DMS79 treated with DMSO at 0.1 percent for 48 hours (cell line): ENCODE measurements at places on chromosomes 4 and X.

DNA sequence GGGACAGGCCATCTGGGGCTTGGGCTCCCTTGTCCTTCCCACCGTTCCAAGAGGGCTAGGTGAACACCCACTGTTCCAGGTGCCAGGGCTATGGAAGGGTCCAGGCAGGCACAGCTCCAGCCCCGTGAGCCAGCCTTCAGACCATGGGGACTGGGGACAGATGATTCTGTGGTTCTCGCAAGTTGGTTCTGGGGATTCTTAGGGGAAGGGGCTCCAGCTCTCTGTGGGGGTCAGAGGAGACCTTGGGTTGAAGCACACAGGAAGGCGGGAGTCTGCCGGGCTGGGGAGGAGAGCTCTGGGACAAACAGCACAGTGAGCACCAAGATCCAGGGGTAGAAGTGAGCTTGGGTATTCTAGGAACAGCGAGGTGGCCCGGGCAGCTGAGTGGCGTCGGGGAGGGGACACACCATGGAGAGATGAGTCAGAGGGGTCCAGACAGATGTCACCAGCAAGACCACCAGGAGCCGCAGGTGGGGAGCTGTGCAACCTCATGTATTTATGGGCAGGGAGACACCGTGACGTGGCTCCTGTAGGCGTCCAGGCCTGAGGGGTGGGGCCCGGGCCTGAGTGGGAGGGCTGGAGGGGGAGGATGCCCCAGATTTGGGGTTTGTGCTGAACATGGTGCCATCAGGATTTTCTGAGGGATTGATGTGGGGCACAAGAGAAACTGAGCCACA, 48.8 kb upstream of the HMX1 start:
- no peak for DNase-seq

- DNase-seq = no peak
Measured at GRCh38 chrX:28670074-28670473, 82.8 kb downstream of the IL1RAPL1 start.

- peak; percentile 20 for DNase-seq
Measured at GRCh38 chr4:85419103-85419502, 55.8 kb upstream of the ARHGAP24 start.

DNA sequence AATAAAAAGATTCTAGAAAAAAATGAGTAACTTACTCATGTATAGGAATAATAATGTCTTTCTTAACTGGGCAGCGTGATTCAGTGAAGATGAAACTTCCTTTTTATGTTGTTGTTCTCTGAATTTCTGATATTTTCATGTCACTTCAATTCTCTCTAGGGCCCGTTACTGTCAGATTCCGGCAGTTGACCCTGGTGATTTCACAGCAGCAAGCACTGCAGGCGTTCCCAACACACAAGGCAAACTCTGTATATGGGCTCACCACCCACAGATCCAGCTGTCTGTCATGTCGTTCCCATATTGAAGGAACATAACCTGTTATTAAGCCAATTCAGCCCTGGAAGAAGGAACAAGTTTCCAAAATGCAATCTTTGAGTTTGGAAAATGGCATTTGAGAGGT, 288.3 kb upstream of the GALNTL6 start:
- DNase-seq = no peak

DNA sequence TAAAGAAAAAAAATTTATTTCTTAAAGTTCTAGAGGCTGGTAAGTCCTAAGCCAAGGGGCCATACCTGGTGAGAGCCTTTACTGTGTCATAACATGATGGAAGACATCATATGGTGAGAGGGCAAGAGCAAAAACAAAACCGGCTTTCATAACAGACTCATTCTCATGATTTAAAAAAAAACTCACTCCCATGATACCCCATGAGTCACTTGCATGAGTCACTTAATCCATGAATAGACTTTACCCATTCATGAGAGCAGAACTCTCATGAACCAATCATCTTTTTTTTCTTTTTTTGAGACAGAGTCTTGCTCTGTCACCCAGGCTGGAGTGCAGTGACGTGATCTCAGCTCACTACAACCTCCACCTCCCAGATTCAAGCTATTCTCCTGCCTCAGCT, 369.7 kb upstream of the DIAPH2 start:
- DNase-seq = no peak

GRCh38 chr4:105276361-105277104, 129.9 kb downstream of the TET2 start:
- DNase-seq = peak; percentile 16

DNA sequence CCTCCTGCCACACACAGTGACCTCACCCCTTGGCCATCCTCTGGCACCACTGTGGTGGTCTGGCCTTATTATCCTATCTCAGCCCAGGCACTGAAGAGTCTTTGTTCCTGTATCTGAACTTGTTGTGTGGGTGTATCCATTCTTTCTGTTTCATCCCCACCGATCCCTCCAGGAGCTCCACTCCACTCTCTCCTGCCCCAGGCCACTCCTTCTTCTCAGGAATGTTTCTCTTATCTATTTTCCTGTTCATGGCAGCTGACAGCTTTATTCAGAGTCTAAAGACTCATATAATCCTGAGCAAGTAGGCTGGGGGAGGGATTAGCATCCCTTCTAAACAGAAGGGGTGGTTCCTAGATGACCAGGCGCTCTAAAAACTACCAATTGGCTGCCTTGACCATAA, 150.0 kb downstream of the ANAPC10 start:
- DNase-seq = no peak

GRCh38 chrX:39729981-39730661, 367.6 kb downstream of the BCOR start:
- DNase-seq = no peak

DNA sequence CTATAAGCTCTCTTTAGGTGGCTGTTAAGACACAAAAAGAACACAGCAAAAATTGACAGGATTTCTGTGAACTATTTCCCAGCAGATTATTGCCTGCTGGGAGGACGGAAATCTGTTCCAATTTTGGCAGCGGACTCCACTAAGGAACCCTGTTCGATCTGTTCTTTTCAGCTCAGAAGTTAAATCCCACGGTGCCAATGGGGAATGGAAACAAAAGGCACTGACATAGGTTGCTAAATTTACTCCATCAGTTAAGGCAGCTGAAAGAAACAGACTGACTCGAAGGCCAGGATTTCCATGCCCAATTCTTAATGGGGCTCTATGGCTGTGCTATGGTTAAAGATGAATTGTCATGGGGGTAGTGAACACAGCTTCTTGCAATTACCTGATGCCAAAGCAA, 126.5 kb upstream of the HPGD start:
- DNase-seq = no peak

- peak; percentile 47 for DNase-seq
Measured at GRCh38 chr4:17688011-17688441, 73.6 kb downstream of the MED28 start.

GRCh38 chrX:107673431-107673830, 45.1 kb downstream of the PRPS1 start:
- DNase-seq = no peak

- no peak for DNase-seq
Measured at GRCh38 chrX:72057849-72058248, 73.9 kb downstream of the RTL5 start.

GRCh38 chrX:80513625-80514024, 93.4 kb downstream of the TENT5D start:
- no peak for DNase-seq

DNA sequence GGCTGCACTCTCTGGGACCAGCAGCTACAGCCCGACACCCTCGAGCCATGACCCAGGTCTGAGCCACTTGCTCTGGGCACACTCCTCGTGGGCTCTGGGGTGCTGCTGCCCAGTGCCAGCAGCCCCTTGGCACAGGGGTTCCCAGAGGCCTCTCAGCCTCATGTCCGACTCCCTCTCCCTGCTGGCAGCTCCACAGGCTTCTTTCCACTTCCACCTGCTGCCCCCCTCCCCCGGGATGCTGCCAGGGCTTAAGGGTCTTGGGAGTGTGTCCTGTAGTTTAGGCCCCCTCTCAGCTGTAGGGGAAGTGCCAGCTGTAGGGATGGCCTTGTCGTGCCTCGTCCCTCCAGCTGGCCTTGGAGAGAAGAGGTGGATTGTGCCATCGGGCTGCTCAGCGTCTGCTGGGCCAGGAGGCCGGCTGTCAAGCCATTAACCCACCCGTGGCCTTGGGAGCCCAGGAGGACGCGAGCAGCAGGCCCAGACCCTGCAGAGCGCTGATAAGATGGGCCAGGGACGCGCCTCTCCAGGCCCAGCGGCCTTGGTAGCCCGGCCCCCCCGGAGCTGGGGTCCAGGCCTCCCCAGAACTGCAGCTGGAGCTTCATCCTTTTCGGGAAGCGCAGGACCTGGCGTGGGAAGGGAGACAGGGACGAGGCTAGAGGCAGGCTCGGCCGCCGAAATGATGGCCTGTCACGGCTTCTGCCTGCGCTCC, 1.0 kb upstream of the USP27X start:
- DNase-seq = no peak

DNA sequence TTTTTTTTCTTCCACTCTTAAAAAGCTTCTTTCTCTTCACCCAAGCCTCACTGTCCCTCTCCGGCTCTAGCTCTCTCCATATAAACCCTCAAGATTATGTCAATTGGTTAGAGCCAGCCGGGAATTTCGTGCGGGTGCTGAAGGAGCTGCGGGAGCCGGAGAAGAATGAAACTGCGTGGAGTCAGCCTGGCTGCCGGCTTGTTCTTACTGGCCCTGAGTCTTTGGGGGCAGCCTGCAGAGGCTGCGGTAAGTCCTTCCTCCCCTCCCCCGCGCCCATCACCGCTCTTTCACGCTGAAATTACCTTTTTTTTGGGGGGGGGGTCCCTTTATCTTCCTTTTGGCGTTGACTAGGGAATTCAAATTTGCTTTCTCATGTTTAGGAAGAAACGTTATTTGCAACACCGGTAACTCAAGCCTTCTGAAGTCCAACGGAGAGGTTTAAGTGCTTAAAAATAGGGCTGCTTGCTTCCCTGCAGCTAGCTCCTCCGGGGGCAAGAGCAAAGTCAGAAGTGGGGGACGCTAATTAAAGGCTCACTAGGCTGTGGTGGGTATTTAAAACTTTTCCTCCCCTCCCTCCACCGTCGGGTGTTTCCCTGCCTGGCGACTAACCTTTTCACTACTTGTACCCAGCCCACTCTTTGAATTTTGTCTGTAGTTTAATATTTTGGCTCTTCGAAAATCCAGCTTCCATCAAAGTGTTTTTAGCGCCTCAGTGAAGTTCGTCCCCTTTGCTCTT, 491 bp downstream of the COL4A5 start:
- no peak for DNase-seq

DNA sequence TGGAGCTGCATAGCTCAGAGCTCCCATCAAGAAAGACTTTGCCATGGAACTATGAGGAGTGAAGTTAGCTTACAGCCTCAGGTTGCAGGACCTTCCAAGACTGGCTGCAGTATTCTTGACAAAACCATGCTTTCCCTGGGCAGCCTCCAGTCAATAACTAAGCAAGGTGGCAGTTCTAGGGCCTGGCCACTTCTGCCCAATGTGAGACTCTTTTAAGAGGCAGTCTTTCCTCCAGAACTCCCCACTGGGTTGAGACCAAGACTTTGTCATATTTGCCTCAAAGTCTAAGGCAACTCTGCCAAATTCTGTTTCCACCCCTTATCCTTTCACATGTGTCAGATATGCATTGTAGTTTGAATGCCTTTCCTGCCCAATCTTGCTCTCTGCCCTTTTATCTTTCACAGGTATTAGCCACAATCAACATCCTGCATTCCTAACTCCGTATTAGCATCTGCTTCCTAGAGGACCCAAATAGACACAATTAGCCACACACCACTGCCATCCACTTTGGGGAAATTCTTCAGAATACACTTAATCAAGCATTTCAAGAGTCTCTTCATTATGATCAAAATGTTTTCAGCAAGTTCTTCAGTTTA, 17.7 kb upstream of the SLC25A43 start:
- peak; percentile 6 for DNase-seq

GRCh38 chrX:47273011-47273730, 40.4 kb downstream of the USP11 start:
- no peak for DNase-seq

DNA sequence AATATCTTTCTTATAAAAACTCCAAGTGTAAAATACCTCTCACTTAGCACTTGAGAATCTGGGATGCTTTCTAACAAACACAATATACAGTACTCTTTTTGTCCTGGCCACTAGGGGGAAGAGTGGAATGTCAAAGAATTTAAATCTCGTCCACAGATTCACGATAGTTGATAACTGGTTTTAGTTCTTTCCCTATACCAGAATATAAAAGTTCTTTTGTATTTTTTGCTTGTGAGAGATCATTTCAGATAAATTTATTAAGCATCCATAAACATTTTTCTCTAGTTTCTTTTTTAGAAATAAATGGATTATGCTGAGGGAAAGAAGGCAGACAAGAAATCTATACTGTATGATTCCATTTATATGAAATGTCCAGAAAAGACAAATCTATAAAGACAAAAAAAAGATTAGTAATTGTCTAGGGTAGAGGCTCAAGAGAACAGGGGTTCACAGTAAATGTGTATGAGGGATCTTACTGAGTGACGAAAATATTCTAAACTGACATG, 50.4 kb downstream of the MGARP start:
- peak; percentile 9 for DNase-seq

GRCh38 chrX:50704360-50704759, 109.6 kb downstream of the SHROOM4 start:
- no peak for DNase-seq

DNA sequence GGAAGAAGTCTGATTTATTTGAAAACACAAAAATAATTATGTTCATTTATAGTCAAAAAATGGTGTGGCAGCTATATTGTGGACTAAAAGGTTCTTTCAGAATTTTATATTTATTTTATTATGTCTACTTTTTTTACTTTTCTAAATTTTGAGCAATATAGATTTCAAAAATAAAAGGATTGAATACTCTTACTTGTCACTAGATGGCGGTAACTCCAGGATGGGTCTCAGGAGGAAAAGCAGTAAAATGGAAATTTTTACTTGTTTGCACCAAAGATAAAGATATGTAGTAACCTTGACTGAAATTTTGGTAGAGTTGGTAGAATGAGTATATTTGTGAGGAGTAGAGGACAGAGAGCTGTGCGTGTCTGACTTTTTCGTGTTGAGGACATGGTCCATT, 14.5 kb upstream of the DACH2 start:
- DNase-seq = no peak

DNA sequence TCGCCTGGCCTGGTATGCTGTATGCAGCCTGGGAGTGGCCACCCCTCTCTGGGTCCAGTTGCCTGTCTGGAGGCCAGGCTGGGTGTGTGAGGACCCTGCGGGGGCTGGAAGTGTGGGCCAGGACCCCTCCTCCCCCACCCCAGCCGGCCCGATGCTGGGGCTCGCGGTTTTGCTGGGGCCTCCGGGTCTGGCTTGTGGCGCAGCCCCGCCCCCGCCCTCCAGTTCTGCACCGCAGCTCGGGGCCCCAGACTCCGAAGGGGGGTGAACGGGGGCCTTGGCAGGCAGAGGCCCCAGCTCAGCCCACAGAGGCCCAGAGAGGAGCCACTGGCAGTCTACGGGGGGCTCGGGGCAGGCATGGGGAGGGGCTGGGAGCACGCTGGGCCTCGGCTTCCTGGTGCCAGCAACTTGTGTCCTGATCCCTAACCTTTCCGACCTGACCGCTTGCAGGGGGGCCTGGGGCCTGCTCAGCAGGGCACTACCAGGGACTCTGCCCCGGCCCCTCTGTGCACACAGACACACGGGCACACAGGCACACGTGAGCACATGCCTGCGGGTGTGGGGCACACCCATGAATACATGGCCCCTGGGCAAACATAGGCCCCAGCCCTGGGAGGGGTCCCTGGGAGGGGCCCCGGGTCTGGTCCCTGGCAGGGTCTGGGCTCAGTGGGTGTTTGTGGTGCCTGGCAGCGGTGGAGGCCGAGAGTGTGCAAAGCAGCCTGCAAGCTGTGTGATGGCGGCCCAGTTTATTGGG, 21.4 kb upstream of the FGFR3 start:
- DNase-seq = no peak
